ENCODE measurements at places on chromosomes 2 and 18.
A peak's percentile ranks its signal among the peaks of the same experiment; 100 is the strongest.

- DNase-seq = peak; percentile 43
Measured at GRCh38 chr2:28681158-28681571, 70.5 kb upstream of the PPP1CB start.

- DNase-seq = no peak
Measured at GRCh38 chr2:214217599-214217998, 193.3 kb upstream of the VWC2L start.

GRCh38 chr2:214019973-214020345, 390.9 kb upstream of the VWC2L start:
- no peak for DNase-seq

DNA sequence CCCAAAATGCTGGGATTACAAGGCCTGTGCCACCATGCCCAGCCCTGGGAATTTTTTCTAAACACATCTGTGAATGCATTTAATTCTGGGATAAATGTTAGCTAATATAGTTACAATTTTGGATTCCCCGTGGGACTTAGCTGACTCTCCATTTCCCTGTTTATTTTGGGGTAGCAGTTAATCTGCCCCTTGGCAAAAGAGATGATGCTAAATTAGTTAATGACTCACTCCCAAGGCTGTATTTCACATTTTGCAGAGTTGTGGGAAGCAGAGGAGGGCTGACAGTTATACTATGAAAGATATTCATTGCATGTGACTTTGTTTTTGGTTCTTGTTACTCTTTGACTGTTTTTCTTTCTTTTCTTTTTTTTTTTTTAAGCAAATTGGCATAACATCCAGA, 3.2 kb downstream of the MTHFD2 start:
- no peak for DNase-seq

GRCh38 chr2:163656622-163657280, 79.1 kb downstream of the FIGN start:
- no peak for DNase-seq

- no peak for DNase-seq
Measured at GRCh38 chr2:222548992-222549391, 106.9 kb downstream of the FARSB start.
